ENCODE measurements at places on chromosomes 4 and X.

DNA sequence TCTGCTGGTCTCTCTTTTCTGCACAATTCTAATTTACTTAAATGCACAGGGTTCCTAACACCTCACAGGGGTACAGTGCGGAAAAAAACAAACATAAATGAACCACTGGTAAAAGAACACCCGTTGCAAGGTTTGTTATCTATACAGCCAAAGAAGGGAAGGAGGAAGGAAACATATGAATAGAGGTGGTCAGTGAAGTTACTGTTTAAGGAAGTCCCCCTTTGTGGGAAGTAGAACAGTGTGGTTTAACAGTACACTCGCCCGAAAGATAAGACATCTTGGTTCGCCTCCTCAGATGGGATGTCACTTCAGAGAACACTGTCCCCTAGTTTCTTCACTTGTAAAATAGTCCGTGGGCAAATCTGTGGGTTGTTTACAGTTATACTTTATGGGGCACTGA lies 57.5 kb downstream of the TEC start:
- DNase-seq: no peak

DNA sequence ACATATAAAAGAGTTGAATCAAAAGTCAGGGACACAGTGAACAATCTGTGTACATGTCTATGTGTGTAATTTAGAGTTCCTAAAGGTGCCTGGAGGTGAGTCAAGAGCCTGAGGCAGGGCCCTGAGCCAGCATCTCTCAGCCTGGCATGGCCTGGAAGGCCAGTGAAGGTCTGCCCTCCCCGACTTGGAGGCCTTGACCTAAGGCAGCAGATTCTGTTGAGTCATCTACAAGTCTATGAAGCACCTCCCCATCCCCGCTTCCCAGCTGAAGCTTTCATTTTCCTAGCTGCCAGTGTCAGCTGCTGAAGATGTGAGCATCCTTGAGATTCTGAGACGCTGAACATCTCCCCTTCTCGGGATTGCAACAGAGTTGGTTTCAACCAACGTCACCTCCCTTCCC lies 583.9 kb downstream of the BCOR start:
- no peak for DNase-seq

- no peak for DNase-seq
Observed at GRCh38 chrX:111634823-111635729, 45.9 kb upstream of the ALG13 start.

DNA sequence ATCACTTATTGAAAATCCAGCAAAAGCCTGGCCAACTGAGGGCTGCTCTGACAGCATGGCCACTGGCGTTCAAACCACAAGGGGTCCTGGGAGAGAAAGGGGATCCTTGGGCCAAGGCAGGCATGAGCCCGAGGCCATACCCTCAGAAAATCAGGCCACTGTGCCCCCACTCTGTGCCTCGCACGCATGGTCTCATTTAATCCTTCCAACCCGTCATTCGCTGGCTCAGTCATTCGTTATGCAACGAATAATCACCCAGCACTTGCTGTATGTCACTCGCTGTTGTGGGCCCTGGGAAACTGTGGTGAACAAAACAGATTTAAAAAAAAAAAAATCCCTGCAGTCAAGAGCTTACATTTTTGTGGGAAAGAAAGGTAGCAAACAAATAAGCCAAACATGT lies 112.7 kb downstream of the BCOR start:
- DNase-seq: no peak

DNA sequence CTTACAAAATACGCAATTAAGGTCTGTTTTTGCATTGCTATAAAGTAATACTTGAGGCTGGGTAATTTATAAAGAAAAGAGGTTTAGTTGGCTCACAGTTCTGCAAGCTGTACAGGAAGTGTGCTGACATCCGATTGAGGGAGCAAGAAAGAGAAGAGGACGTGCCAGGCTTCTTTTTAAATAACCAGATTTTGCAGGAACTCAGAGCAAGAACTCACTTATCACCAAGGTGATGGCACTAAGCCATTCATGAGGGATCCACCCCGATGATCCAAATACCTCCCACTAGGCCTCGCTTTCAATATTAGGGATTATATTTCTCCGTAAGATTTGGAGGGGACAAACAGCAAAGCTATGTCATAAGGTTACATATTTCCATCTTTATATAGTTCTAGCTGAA lies 456.7 kb downstream of the GLUD2 start:
- no peak for DNase-seq

- DNase-seq: no peak
Observed at GRCh38 chr4:163523791-163524365, 29.4 kb downstream of the TMA16 start.

GRCh38 chr4:73770917-73771316 lies 30.5 kb downstream of the CXCL8 start:
- DNase-seq: no peak

GRCh38 chr4:174036576-174036975 lies 246.9 kb downstream of the FBXO8 start:
- DNase-seq: no peak

DNA sequence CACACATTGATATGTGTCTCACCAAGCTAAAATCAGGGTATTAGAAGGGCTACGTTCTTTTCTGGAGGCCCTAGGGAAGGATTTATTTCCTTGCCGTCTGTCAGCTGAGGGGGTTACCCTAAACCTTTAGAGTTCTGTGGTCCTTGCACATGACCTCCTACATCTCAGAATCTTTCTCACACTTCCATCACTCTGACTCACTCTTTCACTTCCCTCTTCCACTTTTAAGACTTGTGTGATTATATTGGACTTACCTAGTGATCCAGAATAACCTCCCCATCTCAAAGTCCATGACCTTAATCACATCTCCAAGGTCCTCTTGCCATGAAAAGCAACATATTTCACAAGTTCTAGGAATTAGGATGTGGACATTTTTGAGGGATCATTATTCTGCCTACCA lies 53.6 kb upstream of the FUNDC1 start:
- DNase-seq: no peak

DNA sequence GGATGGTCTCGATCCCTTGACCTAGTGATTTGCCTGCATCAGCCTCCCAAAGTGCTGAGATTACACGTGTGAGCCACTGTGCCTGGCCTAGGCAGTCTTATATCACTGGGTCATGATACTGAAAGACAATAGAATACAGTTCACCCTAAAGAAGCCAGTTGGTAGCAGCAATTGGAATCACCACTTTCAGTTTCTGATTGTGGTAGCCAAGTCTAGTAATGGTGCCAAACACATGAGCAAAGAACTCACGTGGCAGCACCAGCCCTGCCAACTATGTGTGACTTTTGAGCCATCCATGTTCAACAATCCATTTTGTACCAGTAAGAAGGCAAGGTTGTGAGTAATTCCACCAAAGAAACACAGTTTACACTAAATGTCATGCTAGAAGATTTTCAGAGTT lies 548.4 kb downstream of the KLHL13 start:
- DNase-seq: no peak

DNA sequence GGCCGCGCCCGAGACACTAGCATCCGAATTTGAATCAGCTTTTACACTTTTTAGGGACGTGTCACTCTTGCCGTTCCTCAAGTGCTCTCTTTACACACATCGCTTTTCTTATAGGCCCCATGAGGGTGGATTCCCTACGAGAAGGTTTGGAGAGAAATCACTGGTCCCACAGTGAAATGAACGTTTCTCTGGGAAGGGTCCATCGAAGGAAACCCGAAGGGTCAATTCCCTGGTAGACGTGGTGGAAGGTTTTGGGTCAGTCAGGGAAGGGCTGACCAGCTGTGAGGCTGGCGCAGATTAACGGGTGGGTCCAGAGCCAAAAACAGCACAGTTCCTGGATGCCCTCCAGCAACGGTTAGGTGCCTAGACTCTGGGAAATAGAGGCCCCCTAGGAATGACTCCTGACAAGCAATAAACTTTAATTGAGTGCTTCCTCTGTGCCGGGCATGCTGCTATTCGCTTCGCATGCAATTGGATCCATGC lies 35.9 kb downstream of the ETDC start:
- no peak for DNase-seq

GRCh38 chr4:3276986-3277385 lies 15.8 kb upstream of the RGS12 start:
- no peak for DNase-seq

GRCh38 chr4:142535009-142535408 lies 311.1 kb downstream of the INPP4B start:
- no peak for DNase-seq

DNA sequence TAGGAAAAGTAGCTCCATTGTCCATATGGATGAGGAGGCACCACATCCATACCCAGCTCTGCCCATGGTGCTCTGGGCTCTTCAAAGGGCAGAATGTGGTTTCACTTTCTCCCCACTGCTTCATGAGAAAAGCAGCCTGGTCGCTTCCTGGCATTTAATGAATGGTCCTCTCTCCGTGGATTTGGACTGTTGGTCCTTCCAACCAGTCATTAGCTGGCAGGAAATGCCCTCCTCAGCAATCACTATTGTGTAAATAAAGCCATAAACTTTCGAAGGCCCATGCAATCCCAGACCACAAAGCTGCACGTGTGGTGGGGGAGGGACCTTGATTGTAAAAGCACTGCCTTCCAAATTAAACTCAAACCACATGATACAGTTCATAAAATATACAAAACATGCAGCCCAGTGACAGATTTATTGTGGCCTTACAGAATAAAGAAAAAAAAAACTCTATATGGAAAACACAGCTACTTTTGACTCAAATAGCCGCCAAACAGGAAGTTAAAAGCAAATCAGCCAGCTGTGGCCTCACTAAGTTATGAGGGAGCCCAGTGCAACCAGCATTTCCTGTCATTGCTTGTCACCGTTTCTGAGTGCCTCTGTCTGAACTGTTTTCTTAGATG lies 8.1 kb downstream of the MBNL3 start:
- DNase-seq: peak; percentile 57

GRCh38 chr4:169226565-169226964 lies 44.2 kb downstream of the SH3RF1 start:
- DNase-seq: no peak

- DNase-seq: no peak
Observed at GRCh38 chr4:101283434-101283833, 63.9 kb downstream of the PPP3CA start.

DNA sequence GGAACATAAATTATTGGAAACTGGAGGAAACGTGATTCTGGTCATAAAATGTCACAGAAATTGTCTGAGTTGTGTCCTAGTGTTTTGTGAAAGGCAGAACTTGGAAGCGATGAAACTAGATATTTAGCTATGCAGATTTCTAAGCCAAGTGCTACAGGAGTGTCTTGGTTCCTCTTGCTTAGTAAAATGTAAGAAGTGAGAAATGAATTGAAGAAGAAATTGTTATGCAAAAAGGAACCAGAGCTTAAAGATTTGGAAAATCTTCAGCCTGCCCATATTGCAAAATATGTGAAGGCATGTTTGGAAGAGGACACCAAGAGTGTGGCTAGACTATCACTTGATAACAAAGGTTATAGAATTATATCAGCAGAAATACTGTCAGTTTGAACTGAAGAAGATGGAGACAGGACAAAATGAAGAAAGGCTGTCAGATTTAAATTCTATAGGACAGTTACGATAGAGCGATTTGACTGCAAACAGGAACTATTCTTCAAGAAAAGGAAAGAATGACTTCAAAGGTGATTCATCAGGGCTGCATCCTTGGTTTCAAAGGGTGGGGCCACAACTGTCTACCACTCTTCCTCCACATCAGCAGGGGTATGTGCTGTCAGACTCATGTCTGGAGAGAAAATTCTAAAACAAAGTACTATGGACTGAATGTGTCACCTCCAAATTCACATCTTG lies 9.4 kb upstream of the CDS1 start:
- no peak for DNase-seq

DNA sequence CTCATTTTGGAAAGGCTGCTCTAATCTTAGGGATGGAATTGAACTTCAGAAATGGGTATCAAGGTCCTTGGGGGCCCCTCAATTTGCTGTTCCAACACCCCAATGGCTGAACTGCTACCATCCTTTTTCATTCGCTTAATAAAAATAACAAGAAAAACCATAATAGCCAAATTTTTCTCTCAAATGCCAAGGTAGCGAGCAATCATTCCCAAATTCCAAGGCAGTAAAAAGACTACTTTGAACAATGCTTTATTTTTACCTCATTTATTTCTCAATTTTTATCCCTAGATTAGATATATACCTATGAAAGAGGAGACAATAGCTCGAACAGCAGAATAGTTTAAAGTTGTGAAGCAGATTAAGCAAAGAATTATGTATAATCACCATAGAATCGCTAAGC lies 323.4 kb upstream of the SLC7A11 start:
- no peak for DNase-seq

- no peak for DNase-seq
Observed at GRCh38 chr4:125728568-125728967, 413.8 kb downstream of the FAT4 start.

DNA sequence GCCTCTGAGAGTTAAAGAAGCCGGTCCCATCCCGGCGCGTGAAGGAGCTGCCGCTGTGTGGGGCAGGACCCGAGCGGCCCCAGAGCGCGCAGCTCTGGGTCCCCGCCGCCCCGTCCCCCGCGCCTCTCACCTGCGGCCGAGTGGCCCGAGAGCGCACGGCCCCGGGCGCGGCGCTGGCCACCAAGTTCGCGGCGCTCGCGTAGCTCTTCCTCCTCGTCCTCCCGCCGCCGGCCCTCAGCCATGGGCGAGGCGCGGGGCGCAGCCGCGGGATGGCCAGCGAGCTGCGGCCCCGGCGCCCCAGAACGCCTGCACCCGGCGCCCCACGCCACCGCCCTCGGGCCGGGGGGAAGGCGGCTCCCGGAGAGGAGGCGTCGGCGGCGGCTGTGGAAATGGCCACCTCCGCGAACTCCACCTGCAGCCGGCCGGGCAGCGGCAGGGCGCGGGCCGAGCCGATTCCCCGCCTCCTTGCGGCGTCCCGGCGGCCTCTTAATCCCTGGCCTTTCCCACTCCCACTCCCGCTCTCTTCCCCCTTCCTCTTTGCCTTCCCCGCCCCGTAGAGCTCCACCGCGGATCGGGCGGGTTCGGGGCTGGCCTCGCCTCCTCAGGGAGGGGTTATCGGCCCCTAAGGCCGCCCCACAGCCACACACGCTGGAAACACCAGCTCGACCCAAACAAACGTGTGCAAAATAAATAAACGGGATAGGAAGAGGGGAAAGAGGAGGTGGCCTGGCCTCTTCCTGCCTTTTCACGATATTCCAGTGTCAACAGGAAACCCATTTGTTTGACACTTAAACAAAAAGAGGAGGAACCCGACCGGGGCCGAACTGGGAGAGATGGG lies at the start of gene SH3D19:
Gene SH3D19, minus strand, starts transcription at position 495 of the 838 bp plus-strand sequence. Its CDS starts 253 bp downstream, at position 242.
- DNase-seq: no peak

GRCh38 chr4:102684610-102685052 lies 76.1 kb downstream of the MANBA start:
- DNase-seq: no peak

DNA sequence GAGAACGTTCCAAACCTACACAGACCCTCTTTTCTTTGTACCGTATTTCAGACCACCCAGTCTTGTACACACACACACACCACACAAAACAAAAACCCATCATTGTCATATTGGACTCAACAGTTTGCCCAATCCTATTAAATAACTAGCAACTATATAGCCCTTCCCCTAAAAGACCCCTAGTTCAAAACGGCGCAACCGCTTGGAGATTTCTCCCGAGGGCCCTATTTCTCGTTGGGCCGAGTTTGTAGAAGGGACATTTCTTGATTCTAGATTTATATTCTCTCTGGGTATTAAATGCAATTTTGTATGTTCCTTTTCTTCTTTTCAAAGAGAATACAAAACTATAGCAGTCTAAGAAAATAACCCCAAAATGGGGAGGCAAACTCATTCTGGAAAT lies 547 bp upstream of the PDGFRA start:
- DNase-seq: no peak
